A673 (cell line): ENCODE measurements at places on chromosomes 6 and 20.

GRCh38 chr6:52603000-52603795 lies 26.3 kb upstream of the TRAM2 start:
- DNase-seq, result peak; percentile 65
- H3K36me3 ChIP-seq, result no peaks in the 10 kb centered on the region
- H3K4me1 ChIP-seq, result peaks cover 4% of the 10 kb centered on the region

- no peak for DNase-seq
- no peak overlapping the region for H3K27ac ChIP-seq
- no peak overlapping the region for H3K4me3 ChIP-seq
- no peaks in the 10 kb centered on the region for H3K27me3 ChIP-seq
Observed at GRCh38 chr6:70394518-70395300, 18.6 kb upstream of the FAM135A start.

DNA sequence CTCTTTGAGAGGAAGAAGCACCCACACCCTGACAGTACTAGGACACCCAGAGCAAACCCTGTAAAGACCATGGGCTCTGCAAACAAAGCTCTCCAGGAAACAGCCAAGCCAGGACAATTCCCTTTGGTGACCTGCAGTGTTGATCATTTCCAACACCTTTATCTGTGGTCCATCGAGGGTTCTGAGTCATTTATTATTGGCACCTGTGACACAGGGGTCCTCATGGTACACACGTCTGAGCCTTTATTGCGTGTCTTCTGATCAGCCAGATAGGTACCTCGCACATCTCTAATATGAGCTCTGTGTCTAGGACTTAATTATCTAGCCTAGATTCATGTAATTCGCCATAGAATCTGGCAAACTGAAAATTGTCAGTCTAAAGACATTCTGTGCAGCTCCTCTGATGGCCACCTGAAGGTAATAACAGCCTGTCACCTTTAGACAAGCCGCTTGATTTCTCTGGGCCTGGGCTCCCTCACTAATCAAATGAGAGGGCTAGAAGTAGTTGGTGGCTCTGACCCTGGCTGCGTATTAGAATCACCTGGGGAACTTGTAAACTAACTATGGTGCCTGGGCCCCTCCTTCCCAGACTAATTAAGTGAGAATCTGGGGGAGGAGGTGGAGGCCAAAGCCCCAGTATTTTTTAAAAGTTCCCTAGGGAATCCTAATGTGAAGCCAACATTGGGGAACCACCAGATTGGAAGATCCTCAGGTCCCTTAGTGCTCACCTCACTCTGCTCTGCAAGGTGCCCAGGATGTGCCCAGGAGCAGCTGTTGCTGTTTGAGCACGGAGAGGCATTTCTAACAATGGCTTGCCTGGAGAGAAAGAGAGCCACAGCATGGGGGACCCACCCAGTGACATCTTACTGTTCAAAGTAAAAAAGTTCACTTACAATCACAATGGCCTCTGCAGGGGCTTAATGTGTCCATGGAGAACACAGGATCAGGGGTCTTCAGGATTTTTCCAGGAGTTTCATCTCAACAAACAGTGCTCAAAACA lies 122.0 kb upstream of the ARID1B start:
- H3K27me3 ChIP-seq, result no peaks in the 10 kb centered on the region
- H3K36me3 ChIP-seq, result no peaks in the 10 kb centered on the region
- H3K27ac ChIP-seq, result no peak overlapping the region
- H3K4me1 ChIP-seq, result no peaks in the 10 kb centered on the region
- no peak overlapping the region for H3K4me3 ChIP-seq

- H3K27me3 ChIP-seq, result no peaks in the 10 kb centered on the region
- H3K27ac ChIP-seq, result no peak overlapping the region
- no peak for DNase-seq
Observed at GRCh38 chr20:11496380-11496779, 421.3 kb upstream of the BTBD3 start.

GRCh38 chr20:40435146-40435895 lies 253.7 kb downstream of the MAFB start:
- no peaks in the 10 kb centered on the region for H3K27me3 ChIP-seq
- H3K36me3 ChIP-seq, result no peaks in the 10 kb centered on the region
- no peak for DNase-seq
- no peaks in the 10 kb centered on the region for H3K4me1 ChIP-seq
- no peak overlapping the region for H3K4me3 ChIP-seq

DNA sequence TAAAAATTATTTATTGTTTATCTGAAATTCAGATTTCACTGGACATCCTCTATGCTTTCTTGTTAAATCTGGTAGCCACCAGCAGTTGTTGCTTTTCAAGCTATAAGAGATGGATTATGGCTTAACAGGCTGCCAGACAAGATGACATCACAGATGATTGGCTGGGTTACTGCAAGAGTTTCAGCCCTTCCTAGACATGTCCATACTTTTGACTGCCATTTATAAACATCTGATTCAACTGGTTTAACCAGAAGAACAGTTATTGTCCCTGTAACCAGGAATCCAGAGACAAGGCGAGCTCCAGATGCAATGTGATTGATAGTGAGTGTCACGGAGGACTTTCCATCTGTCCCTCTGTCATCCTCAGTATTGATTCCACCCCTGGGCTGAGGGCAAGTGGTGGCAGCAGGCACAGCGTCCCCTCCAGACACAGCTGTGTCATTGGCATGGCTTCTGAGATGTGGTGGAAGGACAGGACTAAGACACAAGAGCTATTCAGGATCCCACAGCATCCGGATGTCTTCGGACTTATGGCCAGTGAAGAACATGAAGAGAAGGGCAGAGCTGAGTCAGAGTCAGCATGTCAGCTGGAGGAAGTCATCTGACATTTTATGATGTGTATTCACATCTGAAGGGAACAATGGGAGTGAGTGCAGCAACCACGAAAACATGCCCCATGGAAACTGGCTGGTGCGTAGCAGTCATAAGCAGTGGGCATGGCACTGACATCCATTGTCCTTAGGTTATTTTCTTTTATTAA lies 284.5 kb upstream of the CDYL start:
- no peak overlapping the region for H3K27ac ChIP-seq
- no peaks in the 10 kb centered on the region for H3K4me1 ChIP-seq
- no peak for DNase-seq
- no peak overlapping the region for H3K4me3 ChIP-seq
- no peaks in the 10 kb centered on the region for H3K36me3 ChIP-seq
- H3K27me3 ChIP-seq, result no peaks in the 10 kb centered on the region

DNA sequence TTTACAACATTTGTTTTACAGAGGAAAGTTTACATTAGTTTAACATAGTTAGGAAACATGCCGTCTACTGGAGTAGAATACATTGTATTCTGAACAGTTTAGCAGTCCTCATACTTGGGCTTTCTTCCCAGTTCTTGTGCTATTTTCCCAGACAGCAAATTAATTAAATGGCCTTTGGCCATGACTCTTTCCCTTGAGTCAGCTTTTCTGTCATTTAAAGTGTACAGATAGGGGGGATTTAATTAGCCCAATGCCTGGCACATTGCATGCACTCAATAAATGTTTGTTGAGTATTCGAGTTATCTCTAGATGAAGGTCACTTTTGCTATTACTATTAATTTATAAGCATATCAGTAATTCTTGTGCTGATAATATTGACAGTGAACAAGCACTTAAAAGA lies 1.6 kb downstream of the TMEM244 start:
- no peaks in the 10 kb centered on the region for H3K27me3 ChIP-seq
- no peak for DNase-seq
- H3K36me3 ChIP-seq, result no peaks in the 10 kb centered on the region
- no peaks in the 10 kb centered on the region for H3K4me1 ChIP-seq

DNA sequence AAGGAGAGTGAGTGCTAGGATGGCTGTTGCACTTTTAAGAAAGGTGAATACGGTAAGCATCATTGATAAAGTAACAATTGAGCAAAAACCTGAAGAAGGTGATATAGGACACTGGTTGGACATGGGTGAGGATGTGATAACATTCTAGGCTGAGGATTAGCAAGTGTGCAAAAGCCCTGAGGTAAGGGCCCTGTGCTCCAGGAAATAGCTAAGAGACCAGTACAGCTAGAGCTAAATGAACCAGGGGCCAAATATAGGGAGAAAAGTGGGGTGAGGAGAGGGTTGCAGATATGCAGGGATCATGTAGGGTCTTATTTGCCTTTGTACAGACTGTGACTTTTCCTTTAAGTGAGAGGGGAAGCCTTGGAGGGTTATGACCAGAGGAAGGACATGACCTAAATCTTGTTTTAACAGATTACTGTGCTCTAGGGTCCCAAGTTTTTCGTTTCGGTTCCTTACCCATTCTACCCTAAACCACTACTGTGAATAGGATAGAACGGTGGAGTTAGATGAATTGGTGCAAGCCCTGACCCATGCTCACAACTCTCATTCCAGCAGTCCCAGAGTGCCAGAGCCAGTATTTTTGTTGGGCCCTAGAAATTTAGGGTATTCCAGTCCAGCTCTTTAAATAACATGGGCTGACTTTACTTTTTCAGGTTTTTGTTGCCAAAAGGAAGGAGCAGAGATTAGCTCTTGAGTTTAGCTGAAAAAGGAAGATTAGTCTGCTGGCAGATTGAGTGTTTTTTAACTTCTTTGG lies 10.7 kb downstream of the MAPK14 start:
- peaks cover 36% of the 10 kb centered on the region for H3K4me1 ChIP-seq
- H3K27me3 ChIP-seq, result no peaks in the 10 kb centered on the region
- DNase-seq, result no peak
- H3K27ac ChIP-seq, result peak overlapping the region; percentile 32
- H3K36me3 ChIP-seq, result no peaks in the 10 kb centered on the region
- H3K4me3 ChIP-seq, result no peak overlapping the region

GRCh38 chr20:64161356-64162238 lies 2.7 kb upstream of the MYT1 start:
- H3K36me3 ChIP-seq, result no peaks in the 10 kb centered on the region
- no peak overlapping the region for H3K27ac ChIP-seq
- no peaks in the 10 kb centered on the region for H3K4me1 ChIP-seq

GRCh38 chr6:166375013-166375412 lies 7.7 kb downstream of the MPC1 start:
- H3K27ac ChIP-seq, result no peak overlapping the region
- no peak for DNase-seq
- H3K4me3 ChIP-seq, result no peak overlapping the region
- no peaks in the 10 kb centered on the region for H3K36me3 ChIP-seq
- H3K4me1 ChIP-seq, result no peaks in the 10 kb centered on the region
- no peaks in the 10 kb centered on the region for H3K27me3 ChIP-seq

DNA sequence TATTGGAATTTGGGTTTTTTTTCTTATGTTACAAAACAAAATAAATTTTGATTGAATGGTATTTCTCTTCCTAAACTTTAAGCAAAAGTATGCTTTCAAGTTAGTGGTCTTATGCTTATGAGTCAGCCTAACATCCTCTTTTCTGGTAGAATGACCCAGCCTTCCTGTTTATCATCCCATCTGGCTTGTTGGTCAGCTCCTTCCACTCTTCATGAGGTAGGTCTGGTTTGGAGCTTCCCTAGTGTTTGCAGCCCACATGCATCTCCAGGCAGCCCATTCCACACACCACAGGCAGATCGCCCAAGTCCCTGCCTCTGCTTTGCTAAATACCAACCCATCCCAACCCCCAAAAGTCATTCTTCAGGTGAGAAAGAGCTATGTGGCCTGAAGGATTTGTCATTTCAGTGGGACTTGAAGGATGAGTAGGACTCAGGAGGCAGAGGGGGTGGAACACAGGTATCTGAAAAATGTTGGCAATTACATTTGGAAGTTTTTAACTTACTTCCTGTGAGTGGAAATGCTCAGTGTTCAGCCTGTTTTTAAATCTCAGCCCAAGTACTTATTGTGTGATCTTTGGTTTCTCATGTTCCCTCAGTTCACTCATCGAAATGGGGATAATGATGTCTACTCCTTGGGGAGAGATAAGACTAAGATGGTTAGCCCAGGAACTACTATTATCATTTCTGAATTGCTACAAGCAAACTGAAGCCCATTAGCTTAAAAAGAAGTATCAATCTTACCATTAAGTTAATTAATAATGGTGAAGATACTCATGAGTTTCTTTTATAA lies 294.0 kb downstream of the ADGB start:
- no peaks in the 10 kb centered on the region for H3K4me1 ChIP-seq
- peaks cover 2% of the 10 kb centered on the region for H3K27me3 ChIP-seq
- no peaks in the 10 kb centered on the region for H3K36me3 ChIP-seq
- H3K27ac ChIP-seq, result no peak overlapping the region
- H3K4me3 ChIP-seq, result no peak overlapping the region
- DNase-seq, result no peak

- peaks cover 11% of the 10 kb centered on the region for H3K4me1 ChIP-seq
- no peaks in the 10 kb centered on the region for H3K36me3 ChIP-seq
- H3K4me3 ChIP-seq, result no peak overlapping the region
- no peak overlapping the region for H3K27ac ChIP-seq
Observed at GRCh38 chr20:41669708-41670263, 51.6 kb upstream of the CHD6 start.

- H3K4me3 ChIP-seq, result no peak overlapping the region
- DNase-seq, result no peak
- H3K27me3 ChIP-seq, result no peaks in the 10 kb centered on the region
- H3K27ac ChIP-seq, result no peak overlapping the region
- H3K36me3 ChIP-seq, result no peaks in the 10 kb centered on the region
- peaks cover 4% of the 10 kb centered on the region for H3K4me1 ChIP-seq
Observed at GRCh38 chr6:16425881-16426615, 187.7 kb downstream of the GMPR start.

DNA sequence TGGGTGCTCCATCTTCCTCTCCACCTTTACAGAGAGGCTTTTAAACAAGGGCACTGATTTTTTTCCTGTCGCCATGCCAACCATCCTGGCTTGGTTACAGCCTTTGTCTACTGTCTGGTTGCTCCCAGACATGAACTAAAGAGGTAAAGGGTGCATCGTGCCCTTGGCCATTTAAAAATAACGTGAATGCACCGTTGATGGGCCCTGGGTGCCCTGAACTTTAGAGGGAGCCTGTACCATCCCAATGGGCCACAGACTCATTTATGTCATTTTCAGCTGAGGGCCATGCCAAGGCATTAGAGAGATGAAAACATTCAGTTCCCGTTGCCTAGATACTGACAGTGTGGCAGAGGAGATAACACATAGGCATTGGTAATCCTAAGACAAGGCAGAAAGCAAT lies 23.3 kb downstream of the TMC2 start:
- DNase-seq, result no peak
- H3K27ac ChIP-seq, result no peak overlapping the region
- peaks cover 55% of the 10 kb centered on the region for H3K27me3 ChIP-seq
- no peaks in the 10 kb centered on the region for H3K4me1 ChIP-seq
- H3K36me3 ChIP-seq, result no peaks in the 10 kb centered on the region
- H3K4me3 ChIP-seq, result no peak overlapping the region

- DNase-seq, result no peak
- H3K27me3 ChIP-seq, result no peaks in the 10 kb centered on the region
- no peak overlapping the region for H3K4me3 ChIP-seq
Observed at GRCh38 chr20:47768016-47768824, 17.1 kb downstream of the SULF2 start.

DNA sequence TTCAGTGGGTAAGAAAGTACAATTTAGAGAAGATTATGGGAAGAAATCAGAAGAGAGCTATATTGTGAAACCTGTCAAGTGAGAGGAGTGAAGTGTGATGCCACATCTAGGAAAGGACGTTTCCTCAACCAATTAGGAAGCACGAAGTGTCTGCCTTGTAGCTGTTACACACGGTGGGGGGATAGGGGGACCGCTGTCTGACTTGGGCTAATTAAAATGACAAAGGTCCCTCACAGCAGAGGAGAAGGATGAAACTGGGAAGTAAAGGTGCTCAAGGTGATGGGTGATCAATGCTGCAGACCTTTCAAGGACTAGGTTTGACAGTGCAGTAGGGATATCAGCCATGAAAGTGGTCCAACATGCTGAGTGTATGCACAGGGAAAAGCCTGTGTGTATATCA lies 181.1 kb upstream of the PRSS16 start:
- no peak for DNase-seq
- H3K4me3 ChIP-seq, result no peak overlapping the region
- H3K27ac ChIP-seq, result no peak overlapping the region
- H3K36me3 ChIP-seq, result no peaks in the 10 kb centered on the region
- H3K4me1 ChIP-seq, result no peaks in the 10 kb centered on the region
- H3K27me3 ChIP-seq, result no peaks in the 10 kb centered on the region
